ENCODE measurements at places on chromosomes 5 and 9. TPM values are rescaled to one million over a fixed set of nuclear protein-coding genes. Genes with fewer than 3 reads are reported as not detected.

- DNase-seq, result no peak
- H3K36me3 ChIP-seq, result no peaks in the 10 kb centered on the region
- no peak overlapping the region for H3K27ac ChIP-seq
- no peak overlapping the region for H3K4me3 ChIP-seq
- no peaks in the 10 kb centered on the region for H3K27me3 ChIP-seq
Observed at GRCh38 chr9:111131211-111131610, 92.9 kb upstream of the LPAR1 start.

The PCDHGB2 gene
- 0.18 TPM for total RNA-seq

The SLC1A3 gene
- not detected for total RNA-seq

The HEMGN gene
- total RNA-seq, result 0.53 TPM

The TRUB2 gene
- total RNA-seq, result 18.9 TPM

The PRRT1B gene
- total RNA-seq, result not detected

- peaks cover 4% of the 10 kb centered on the region for H3K4me1 ChIP-seq
- H3K36me3 ChIP-seq, result no peaks in the 10 kb centered on the region
- H3K27ac ChIP-seq, result no peak overlapping the region
- peaks cover 58% of the 10 kb centered on the region for H3K27me3 ChIP-seq
- H3K4me3 ChIP-seq, result no peak overlapping the region
- no peak for DNase-seq
Observed at GRCh38 chr5:6453937-6454560, 5.4 kb downstream of the UBE2QL1 start.

- no peaks in the 10 kb centered on the region for H3K27me3 ChIP-seq
- H3K36me3 ChIP-seq, result no peaks in the 10 kb centered on the region
Observed at GRCh38 chr9:81565609-81566008, 123.7 kb downstream of the TLE1 start.

GRCh38 chr9:104635456-104635855 is 17.5 kb upstream of the OR13C9 start:
- H3K4me1 ChIP-seq, result no peaks in the 10 kb centered on the region
- no peaks in the 10 kb centered on the region for H3K27me3 ChIP-seq
- no peak overlapping the region for H3K27ac ChIP-seq
- no peaks in the 10 kb centered on the region for H3K36me3 ChIP-seq

DNA sequence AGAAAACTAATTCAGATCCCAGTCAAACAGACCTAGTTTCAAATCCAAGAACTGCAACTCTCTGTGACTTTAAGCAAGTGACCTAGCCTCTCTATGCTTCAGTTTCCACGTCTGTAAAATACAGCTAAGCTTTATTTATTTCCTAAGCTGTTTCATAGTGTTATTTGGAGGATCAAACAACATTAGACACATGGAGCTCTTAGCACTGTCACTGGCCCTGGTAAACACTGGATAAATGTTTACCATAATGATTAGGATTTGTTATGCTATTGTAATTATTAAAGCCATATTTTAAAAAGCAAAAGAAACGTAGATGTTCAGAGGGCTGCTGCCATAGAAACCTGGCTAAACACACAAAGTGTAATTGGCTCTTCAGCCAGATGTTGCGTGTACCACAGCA is 26.6 kb upstream of the C5orf58 start:
- H3K27ac ChIP-seq, result no peak overlapping the region
- no peak overlapping the region for H3K4me3 ChIP-seq
- no peaks in the 10 kb centered on the region for H3K4me1 ChIP-seq
- peaks cover 42% of the 10 kb centered on the region for H3K27me3 ChIP-seq

DNA sequence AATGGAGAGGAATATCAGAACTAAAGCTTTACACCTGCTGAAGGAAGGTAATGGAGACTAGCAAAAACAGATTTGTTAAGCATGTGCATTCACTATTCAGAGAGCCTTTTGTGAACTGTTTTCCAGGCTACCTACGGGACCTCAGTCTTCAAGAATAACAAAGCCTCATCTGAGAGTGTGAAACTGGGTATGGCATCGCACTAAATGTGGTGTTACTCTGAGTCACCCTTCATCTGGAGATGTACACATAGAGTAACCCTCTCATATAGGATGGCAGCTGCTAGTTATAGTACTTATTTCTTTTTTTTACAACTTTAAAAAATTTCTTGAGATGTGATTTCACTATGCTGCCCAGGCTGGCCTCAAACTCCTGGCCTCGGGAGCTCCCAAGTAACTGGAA is 306.8 kb downstream of the ZNF608 start:
- no peak overlapping the region for H3K27ac ChIP-seq
- H3K4me3 ChIP-seq, result no peak overlapping the region
- H3K36me3 ChIP-seq, result no peaks in the 10 kb centered on the region
- no peaks in the 10 kb centered on the region for H3K4me1 ChIP-seq
- H3K27me3 ChIP-seq, result no peaks in the 10 kb centered on the region
- no peak for DNase-seq

DNA sequence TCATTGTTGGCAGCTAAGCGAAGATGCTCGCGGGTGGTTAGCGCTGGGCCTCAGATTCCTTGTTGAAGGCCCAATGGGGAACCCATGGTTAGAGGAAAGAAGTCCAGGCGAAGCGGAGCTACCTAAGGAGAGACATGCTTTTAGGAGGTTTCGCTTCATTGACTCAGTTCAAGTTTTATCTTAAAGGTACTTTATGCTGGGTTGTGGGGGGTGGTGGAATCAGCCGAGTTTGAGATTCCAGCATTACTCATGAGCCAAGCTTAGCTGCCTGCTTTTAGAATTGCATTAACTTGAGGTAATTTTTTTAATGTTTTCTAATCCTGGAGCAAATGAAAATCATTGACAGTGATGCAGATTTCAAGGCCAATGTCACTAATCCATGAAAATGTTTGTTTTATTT is 16.1 kb downstream of the MEGF10 start:
- no peak overlapping the region for H3K27ac ChIP-seq
- DNase-seq, result no peak
- no peaks in the 10 kb centered on the region for H3K4me1 ChIP-seq
- no peak overlapping the region for H3K4me3 ChIP-seq
- H3K27me3 ChIP-seq, result peaks cover 12% of the 10 kb centered on the region
- H3K36me3 ChIP-seq, result no peaks in the 10 kb centered on the region

DNA sequence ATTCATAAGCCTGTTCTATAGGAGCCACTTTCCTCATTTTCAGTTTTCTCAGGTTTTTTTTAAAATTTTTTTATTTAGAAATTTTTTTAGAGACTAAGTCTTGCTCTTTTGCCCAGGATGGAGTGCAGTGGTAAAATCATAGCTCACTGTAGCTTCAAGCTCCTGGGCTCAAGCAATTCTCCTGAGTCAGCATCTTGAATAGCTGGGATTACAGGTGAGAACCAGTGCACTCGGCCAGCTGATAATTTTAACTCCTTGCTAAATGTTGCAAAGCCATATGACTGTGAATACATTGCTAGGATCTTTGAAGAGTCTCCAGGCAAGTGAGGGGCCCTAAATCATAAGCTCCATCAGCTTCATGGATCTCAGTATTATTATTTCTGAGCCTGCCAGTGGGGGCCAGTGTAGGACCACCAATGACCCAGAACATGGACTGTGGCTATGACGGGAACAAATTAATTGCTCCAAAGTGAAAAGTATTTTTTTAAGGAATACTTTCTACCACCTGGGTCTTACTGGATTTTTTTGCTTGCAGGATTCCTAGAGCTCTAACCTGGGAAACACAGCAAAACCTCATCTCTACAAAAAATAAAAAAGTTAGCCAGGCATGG is 5.7 kb upstream of the GAPVD1 start:
- no peaks in the 10 kb centered on the region for H3K36me3 ChIP-seq
- no peak overlapping the region for H3K27ac ChIP-seq
- DNase-seq, result no peak
- H3K4me3 ChIP-seq, result no peak overlapping the region

The ADRB2 gene
- 6.7 TPM for total RNA-seq

DNA sequence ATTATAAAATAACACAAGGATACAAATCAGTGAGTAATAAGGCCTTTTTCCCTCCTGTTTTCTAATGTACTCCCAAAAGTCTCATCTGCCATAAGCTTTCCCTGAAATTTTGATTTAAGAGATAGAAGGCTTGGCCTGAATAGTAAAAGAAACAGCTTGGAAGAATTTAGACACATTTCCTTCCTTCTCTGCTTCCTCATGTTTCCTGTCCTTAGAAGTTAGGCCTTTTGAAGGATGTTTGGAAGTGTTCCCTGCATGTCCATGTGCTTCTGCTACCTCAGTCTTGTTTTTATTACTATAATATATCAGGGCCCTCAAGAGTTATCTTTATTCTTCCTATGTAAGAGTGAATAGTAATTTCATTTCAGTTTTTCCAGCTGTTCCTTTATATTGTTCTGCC is 242.7 kb downstream of the DEPDC1B start:
- no peak for DNase-seq
- H3K4me3 ChIP-seq, result no peak overlapping the region
- H3K36me3 ChIP-seq, result no peaks in the 10 kb centered on the region

- H3K4me1 ChIP-seq, result peaks cover 6% of the 10 kb centered on the region
- H3K36me3 ChIP-seq, result no peaks in the 10 kb centered on the region
- H3K27me3 ChIP-seq, result no peaks in the 10 kb centered on the region
- DNase-seq, result no peak
Observed at GRCh38 chr5:98425640-98426039, 347.8 kb upstream of the RGMB start.

- no peak overlapping the region for H3K27ac ChIP-seq
- H3K4me1 ChIP-seq, result peaks cover 9% of the 10 kb centered on the region
- DNase-seq, result no peak
- H3K27me3 ChIP-seq, result peaks cover 3% of the 10 kb centered on the region
Observed at GRCh38 chr5:150138551-150139265, 16.9 kb downstream of the PDGFRB start.

DNA sequence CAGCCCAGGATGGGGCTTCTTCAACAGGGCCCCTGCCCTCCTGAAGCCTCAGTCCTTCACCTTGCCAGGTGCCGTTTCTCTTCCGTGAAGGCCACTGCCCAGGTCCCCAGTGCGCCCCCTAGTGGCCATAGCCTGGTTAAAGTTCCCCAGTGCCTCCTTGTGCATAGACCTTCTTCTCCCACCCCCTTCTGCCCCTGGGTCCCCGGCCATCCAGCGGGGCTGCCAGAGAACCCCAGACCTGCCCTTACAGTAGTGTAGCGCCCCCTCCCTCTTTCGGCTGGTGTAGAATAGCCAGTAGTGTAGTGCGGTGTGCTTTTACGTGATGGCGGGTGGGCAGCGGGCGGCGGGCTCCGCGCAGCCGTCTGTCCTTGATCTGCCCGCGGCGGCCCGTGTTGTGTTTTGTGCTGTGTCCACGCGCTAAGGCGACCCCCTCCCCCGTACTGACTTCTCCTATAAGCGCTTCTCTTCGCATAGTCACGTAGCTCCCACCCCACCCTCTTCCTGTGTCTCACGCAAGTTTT is 23.6 kb downstream of the PCDHGC5 start:
- peaks cover 34% of the 10 kb centered on the region for H3K36me3 ChIP-seq
- peak overlapping the region; percentile 66 for H3K4me3 ChIP-seq
- no peaks in the 10 kb centered on the region for H3K27me3 ChIP-seq
- DNase-seq, result peak; percentile 84
- peak overlapping the region; percentile 59 for H3K27ac ChIP-seq

DNA sequence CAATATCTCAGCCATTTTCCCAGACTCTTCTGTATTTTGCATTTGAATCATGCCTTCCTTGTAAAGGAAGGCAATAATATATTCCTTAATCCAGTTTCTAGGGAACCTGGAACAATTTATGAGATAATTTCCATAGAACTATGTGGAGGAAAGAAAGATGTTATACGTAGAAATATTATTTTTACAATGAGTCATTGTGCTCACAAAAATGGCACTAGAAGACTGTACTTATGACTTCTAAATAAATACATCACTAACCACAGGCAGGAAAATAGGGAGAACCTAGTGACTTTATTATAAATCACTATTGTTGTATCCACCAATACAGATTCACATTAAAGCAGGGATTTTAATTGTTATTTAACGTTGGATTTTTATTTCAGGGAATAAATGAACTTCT is 87.6 kb downstream of the FBXO38 start:
- H3K27me3 ChIP-seq, result peaks cover 2% of the 10 kb centered on the region
- H3K4me3 ChIP-seq, result no peak overlapping the region

DNA sequence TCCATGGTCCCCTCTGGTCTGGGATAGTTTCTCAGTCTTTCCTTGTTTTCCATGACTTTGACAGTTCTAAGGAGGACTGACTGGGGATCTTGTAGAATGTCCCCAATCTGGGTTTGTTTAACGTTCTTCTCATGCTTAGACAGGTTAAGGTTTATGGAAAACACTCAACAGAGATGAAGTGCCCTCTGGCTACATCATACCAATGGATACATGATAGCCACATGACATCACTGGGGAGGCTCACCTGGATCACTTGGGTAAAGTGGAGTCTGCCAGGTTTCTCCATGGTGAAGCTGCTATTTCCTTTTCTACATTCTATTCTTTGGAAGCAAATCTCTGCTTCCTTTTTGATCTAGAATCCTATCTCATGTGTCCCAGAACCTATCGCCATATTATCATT is 23.8 kb upstream of the ALDH1B1 start:
- H3K36me3 ChIP-seq, result no peaks in the 10 kb centered on the region
- peaks cover 5% of the 10 kb centered on the region for H3K27me3 ChIP-seq
- no peaks in the 10 kb centered on the region for H3K4me1 ChIP-seq
- no peak overlapping the region for H3K4me3 ChIP-seq
- no peak for DNase-seq

The CARD19 gene
- 80.4 TPM for total RNA-seq

The ZBED3 gene
- 0.85 TPM for total RNA-seq

DNA sequence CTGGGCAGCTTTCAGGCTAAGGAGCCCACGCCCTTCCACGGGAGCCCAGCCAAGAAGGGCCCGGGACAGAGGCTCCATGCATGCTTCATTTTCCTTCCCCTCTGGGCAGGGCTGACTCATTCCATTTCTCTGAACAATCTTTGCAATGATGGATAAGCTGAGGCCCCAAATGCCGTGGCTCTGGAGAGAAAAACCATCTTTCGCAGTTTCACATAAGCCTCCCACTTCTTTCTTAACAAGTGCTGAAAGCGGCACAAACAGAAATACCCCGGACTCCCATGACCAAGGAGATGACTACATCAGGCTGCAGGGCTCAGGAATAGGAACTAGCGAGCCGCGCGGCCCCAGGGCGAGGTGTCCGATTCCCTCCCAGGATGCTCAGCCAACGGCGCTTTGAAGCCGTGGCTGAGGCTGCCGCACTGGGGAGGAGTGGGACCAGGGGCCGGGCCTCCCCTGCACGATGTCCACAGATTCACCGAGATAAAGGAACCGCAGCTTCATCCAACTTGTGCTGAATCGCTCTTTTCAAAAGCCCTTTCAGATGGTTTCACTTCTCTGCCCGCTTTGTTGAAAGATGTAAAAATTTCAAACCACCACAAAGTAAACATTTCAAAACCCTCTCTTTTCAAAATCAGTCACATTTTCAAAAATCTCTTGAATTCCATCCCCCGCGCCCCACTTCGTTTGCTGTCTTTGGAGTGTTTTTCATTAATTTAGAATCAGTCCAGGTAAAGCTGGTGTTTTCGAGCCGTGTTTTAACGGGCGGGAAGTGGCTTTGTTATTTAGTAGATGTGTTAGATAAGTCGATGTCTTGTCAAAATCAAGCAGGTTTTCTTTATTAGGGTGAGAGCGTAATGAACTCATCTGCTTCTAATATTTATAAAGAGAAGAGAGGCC is 96.5 kb upstream of the LMX1B start:
- H3K4me3 ChIP-seq, result peak overlapping the region; percentile 70
- peak overlapping the region; percentile 73 for H3K27ac ChIP-seq
- peaks cover 72% of the 10 kb centered on the region for H3K27me3 ChIP-seq
- H3K4me1 ChIP-seq, result peaks cover 44% of the 10 kb centered on the region

- no peak for DNase-seq
- H3K27ac ChIP-seq, result no peak overlapping the region
- H3K36me3 ChIP-seq, result no peaks in the 10 kb centered on the region
- H3K27me3 ChIP-seq, result no peaks in the 10 kb centered on the region
Observed at GRCh38 chr9:120182011-120182410, 398.0 kb downstream of the CDK5RAP2 start.

The SLC45A2 gene
- 0.23 TPM for total RNA-seq

The FAM169A gene
- total RNA-seq, result 4.6 TPM

- H3K27me3 ChIP-seq, result no peaks in the 10 kb centered on the region
- no peak overlapping the region for H3K4me3 ChIP-seq
- H3K27ac ChIP-seq, result no peak overlapping the region
Observed at GRCh38 chr5:125181159-125181558, 434.7 kb upstream of the ZNF608 start.
